ENCODE measurements at places on chromosomes 1 and 21.
A peak's percentile ranks its signal among the peaks of the same experiment; 100 is the strongest.

- no peak for DNase-seq
These were observed 88.1 kb upstream of the WARS2 start for GRCh38 chr1:119228335-119229080.

GRCh38 chr1:207302618-207303393 is 18.7 kb upstream of the CD55 start:
- no peak for DNase-seq

DNA sequence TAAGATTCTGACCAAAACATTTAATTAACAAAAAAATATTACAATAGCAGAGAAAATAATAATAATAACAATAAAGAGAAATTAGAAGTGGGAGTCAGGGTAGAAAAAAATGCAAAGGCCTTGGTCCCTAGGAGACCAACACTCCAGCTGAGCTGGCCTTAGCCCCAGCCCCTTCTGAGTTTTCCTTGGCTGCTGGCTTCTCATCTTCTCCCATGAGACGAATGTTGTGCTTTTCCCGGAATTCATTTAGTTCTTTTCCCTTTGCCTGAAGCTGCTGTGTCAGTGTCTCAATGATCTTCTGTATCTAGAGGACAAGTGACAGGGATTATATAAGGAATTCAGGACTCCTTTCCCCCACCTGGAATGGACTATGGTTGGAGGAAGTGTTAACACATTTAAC is 2.4 kb downstream of the KLHDC9 start:
- DNase-seq = no peak

DNA sequence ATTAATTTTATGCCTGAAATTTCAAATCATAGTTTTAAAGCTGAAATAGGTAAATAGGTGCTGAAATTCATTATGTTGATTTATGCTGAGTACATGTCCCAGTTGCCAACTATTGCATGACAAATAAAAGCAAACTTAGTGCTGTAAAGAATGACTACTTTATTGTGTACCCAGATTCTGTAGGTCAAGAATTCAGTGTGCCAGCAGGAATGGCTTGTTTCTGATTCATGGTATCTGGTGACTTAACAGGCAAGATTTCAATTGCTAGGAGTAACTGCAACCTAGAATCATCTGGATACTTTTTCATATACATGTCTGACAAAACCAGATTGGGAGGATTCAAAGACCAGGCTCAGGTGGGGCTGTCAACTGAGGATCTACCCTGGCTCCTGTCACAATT is 678.4 kb upstream of the ADAMTS5 start:
- DNase-seq = peak; percentile 74

- peak; percentile 19 for DNase-seq
These were observed 71.0 kb downstream of the FOXD2 start for GRCh38 chr1:47508702-47509431.

GRCh38 chr1:204221271-204221670 is 7.5 kb upstream of the GOLT1A start:
- DNase-seq = no peak

- no peak for DNase-seq
These were observed 71.3 kb upstream of the S1PR1 start for GRCh38 chr1:101165532-101165931.

GRCh38 chr1:42832641-42833240 is 13.7 kb upstream of the ZNF691 start:
- DNase-seq = no peak

DNA sequence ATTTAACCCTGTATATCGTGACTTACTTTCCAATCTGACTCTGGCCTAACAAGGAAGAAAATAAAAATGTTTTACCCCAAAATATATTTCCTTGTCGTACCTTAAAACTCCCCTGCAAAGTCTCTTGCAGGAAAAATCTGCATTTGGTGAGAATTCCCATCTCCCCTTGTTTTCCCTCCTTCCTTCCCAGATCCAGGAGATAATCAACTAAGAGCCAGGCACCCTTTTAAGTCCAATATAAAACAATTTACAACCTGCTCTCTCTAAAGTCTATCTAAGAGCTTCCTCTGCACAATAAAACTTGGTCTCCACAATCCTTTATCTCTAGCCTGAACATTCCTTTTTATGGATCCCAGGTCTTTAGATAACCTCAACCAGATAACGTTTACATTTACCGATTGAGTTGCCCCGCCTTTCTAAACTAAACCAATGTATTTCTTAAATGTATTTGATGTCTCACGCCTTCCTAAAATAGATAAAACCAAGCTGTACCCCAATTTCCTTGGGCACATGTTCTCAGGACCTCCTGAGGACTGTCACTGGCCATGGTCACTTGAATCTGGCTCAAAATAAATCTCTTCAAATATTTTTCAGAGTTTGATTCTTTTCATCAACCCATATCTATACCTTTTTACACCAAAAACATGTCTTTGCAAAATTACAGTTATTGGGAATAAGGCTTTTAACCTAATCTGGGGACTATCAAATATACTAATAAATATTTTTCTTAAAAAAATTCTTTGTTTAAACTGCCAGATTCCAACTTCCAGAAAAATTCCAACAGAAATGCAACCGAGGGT is 993 bp downstream of the DDX59 start:
- peak; percentile 6 for DNase-seq

DNA sequence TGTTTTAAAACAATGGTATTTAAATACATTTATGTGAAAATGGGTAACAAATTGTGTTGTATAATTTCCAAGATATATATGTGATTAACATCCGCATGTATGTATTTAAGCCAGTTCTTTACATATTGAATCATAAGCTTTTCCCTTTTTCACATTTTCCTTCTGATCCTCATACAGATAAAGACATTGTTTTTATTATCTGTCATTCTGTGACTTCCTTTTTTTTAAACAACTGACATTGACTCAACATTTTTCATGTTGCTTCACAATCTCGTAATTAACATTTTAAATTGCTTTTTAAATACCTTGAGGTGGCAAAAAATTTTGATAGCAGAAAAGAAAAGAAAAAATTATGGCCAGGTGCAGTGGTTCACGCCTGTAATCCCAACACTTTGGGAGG is 1.4 kb downstream of the STXBP3 start:
- no peak for DNase-seq

- DNase-seq = no peak
These were observed 14.6 kb upstream of the RPL5 start for GRCh38 chr1:92817137-92817697.

GRCh38 chr21:32499249-32500055 is 85.9 kb downstream of the TCP10L start:
- peak; percentile 69 for DNase-seq

- DNase-seq = no peak
These were observed 70.7 kb downstream of the PGM1 start for GRCh38 chr1:63663873-63664272.

DNA sequence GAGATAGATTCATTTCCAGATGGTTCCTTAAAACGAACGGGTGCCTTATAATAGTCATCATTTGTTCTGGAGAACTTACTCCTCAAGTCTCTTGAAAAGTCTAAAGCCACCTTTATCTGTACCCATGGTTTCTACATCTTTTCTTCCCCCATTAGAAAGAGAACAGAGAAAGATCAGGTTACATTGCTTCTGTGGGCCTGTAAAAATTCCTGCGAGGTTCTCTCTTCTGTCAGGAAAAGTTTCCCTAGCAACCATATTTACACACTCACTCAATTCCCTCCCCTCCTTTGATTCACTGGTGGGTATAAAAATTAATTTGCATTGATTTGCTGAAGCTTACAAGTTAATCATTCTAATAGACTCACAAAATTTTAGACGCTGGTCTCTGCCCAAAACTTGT is 6.7 kb downstream of the PHC2 start:
- DNase-seq = peak; percentile 58

- DNase-seq = no peak
These were observed 77.6 kb upstream of the CHRM3 start for GRCh38 chr1:239308701-239309333.

DNA sequence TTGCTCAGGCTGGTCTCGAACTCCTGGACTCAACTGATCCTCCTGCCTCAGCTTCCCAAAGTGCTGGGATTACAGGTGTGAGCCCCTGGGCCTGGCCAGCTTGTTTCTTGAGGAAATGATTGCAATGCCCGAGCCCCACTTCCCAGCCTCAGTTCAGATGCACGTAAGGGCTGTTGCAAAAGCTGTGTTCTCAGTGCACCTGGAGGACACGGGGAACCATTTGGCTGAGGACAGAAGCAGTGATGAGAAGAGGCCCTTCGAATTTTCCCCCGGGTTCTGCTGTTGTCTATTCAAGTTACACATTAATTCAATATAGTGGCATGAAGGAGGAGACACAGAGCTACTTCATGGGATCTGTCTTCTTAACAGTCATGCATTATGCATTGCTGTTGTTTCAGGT is 78.8 kb upstream of the WDR26 start:
- no peak for DNase-seq

GRCh38 chr1:115781343-115781742 is 12.8 kb upstream of the CASQ2 start:
- peak; percentile 92 for DNase-seq

DNA sequence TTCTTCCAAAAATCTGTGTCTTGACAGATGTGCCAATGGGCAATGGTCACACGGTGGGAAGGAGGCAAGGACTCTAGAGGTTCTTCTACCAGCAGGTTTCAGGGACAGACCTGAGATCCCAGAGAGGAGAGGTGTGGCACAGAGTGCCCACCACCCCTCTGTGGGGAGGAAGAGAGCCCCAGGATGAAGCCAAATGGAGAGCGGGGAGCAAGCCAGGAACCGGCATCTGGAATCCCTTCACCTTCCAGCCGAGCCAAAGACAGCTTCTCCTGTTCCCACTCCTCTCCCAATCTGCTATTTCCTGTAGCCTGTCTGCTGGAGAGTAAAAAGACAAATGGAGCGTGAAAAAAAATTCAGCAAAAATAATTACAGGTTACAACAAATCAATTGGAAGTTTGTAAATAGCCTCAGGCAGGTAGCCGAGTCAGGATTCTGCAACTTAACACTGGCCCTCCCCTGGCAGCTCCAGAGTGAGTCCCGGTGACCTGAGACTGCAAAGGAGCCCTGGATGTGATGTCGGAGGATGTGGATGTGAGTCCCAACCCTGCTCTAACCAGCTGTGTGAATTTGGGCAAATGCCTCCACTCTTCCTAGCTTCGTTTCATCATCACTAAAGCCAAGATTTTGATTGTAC is 45.4 kb upstream of the LRRN2 start:
- DNase-seq = no peak

DNA sequence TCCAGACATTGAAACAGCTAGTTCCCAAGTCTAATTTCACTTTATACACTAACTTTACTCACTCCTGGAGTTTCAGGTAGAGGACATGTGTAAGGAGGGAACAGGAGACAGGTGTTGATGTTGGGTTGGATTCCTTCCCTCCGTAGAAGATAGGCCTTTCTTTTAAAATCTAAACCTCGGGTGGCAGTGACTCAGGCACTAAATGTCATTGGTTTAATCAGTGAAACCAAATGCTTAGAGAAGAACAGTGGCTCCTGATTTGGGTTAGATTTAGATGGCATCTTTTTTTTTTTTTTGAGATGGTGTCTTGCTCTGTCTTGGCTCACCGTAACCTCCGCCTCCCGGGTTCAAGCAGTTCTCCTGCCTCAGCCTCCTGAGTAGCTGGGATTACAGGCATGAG is 7.2 kb downstream of the CAP1 start:
- DNase-seq = no peak

DNA sequence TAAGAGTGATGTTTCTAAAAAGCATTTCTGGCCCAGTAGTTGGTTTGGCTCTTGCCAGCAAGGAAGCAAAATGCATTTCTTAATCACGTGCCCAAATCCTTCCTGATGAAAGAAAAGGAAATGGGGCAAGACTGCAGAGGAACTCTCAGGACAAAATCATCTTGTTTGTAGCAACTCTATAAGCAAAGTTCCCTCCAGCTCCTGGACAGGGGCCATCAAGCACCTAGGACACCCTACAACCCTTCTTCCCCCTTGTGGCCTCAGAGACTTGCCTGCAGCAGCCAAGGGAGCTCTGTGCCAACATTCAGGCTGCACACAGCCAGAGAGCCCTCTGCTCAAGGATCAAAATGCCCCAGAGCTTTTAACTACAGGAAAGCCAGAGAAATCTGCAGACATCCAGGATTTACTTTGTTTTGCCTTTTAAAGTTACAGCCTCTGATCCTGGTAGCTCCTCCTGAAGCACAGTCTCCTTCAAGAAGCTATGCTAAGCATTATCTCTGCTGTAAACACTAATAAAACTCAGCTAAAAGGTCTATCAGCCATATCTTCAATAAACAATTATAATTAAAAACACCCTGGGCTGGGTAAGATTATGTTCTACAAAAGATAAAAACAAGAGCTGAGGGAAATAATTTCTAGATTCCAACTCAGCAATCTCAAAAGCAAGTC is 105.0 kb downstream of the KIAA0319L start:
- peak; percentile 67 for DNase-seq

- no peak for DNase-seq
These were observed 145.7 kb downstream of the KCNK2 start for GRCh38 chr1:215228193-215228592.

DNA sequence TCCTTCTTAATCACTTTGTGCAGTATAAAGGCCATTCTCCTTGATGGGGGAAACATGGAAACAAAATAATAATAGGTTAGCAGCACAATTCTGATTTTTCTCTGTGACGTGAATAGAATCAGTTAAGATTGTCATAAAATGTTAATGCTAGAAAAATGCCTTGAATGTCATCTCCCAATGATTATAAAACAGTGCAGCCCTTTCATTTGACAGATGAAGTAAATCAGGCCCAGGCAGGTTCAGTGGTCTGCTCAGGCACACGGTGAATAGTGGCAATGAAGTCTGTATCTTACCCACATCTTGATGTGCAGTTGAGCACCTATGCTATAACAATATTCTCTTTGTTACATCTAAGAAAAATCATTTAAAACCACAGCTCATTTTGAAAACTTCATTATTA is 32.2 kb upstream of the ZNF281 start:
- DNase-seq = no peak

GRCh38 chr1:33758698-33759097 is 105.2 kb upstream of the HMGB4 start:
- peak; percentile 42 for DNase-seq

GRCh38 chr21:29656504-29657239 is 283.1 kb downstream of the GRIK1 start:
- peak; percentile 78 for DNase-seq

DNA sequence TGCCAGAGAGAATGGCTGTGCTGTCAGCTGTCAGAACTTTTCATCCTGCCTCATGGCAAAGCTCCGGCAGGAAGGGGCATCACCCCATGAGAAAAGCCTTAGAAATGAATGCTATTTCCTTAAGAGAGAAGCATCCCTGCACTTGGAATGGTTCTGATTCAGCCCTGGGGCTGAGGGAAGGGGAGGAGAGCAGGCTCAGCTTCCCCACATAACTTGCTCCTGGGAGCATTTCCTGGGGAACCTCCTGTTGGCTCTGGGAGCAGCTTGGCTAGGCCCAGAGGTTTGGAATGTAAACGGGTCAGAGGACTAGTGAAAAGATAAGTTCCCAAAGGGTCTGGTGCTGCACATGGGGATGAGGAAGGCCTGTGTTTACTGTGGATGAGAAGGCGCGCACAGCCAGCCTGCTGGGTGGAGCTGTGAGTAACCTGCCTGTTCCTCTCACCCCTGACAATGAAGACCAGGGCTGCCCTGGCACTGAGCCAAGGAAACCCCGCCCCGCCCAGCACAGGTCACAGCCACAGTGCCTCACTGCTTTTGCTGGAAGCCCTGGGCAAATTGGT is 5.0 kb downstream of the PRELP start:
- DNase-seq = peak; percentile 95

All from foreskin fibroblast (primary cell).